ENCODE measurements at places on chromosomes 7 and 10.

GRCh38 chr10:105292236-105292635 is 651.1 kb downstream of the SORCS3 start:
- DNase-seq = no peak

GRCh38 chr10:22022257-22023032 is 18.9 kb upstream of the DNAJC1 start:
- DNase-seq = no peak

GRCh38 chr10:10126218-10126617 is 891.5 kb upstream of the CELF2 start:
- no peak for DNase-seq

GRCh38 chr10:128814782-128815181 is 652.3 kb upstream of the MGMT start:
- DNase-seq = no peak

DNA sequence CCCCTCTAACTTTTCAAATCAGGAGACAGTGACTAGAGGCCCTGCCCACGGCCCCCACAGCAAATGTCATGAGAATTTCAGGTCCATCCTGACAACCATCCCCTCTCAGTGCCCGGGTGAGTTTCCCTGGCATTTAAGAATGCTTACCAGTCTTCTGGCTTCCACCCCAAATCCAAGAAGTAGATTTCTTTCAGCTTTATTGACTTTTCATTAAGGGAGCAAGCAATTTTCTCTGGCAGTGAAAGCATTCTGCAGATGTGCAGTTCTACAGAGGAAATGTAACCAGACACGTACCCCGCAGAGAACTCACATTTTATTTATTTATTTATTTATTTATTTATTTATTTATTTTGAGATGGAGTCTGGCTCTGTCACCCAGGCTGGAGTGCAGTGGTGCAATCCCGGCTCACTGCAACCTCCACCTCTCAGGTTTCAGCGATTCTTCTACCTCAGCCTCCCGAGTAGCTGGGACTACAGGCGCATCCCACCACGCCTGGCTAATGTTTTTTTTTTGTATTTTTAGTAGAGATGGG is 120.9 kb upstream of the KCTD7 start:
- DNase-seq = no peak

DNA sequence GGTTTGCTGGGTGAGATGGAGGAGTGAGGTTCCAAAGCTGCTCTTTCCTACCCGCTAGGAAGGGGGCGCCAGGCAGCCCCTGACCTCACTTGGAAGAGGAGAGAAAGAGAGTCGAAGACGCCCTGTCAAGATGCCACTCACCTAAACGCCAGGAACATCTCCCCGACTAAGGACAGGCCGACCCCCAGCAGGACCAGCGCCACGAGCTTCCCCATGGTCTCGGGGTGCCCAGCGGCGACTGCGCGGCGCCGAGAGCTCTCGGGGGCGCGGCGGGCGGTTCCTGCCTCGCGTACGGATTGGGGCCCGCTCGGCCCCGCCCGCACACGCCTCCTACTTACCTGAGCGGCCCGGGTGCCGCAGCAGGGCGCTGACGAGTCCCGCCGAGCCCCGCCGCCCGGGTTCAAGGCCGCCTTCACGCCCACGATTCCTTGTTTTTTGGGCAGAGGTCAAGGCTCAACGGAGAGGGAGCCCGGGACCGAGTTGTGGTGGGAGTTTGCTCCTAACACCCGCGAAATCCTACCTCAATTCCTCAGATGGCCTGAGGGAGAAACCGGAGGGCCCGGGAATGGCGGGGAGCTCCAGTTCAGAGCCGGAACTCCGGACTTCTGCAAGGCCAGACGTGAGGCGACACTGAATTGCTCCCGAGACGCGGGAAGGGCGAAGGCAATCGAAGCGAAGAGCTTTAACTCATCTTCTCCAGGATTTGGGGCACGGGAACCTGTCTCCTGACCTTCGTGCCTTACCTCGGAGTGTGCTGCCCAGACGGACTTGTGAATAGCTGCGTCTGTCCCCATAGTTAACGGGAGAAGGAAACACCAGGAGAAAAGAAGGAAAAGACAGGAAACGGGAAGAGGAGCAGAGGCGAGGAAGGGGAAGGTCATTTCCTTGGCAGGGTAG is at the start of gene PON3:
Gene PON3 (minus strand): TSS at position 240 of the 897 bp plus-strand sequence. CDS start 25 bp downstream, at position 215.
- DNase-seq = no peak

DNA sequence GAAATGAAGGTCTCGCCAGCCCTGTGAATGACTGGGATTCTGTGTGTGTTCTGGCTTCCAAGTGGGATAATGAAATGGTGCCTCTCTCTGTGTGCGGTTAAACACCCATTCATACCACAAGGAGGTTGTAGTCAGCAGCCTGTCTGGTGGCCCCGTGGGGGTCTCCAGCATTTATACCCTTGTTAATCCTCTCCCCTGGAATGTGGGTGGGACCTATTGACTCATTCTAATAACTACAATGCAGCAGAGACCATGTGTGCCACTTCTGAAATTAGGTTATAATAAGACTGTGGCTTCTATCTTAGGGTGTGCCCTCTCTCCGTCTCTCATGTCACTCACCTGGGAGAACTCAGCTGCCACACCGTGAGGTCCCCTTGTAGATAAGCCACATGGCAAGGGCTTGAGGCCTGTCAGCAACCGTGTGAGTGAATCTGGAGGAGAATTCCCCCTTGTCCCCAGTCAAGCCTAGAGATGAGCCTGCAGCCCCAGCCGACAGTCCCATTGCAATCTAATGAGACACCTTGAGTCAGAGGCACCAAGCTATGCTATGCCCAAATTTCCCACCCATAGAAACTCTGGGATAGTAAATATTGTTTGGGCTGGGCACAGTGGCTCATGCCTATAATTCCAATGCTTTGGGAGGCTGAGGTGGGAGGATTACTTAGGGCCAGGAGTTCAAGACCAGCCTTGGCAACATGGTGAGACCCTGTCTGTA is 106.8 kb downstream of the GALNT17 start:
- no peak for DNase-seq

DNA sequence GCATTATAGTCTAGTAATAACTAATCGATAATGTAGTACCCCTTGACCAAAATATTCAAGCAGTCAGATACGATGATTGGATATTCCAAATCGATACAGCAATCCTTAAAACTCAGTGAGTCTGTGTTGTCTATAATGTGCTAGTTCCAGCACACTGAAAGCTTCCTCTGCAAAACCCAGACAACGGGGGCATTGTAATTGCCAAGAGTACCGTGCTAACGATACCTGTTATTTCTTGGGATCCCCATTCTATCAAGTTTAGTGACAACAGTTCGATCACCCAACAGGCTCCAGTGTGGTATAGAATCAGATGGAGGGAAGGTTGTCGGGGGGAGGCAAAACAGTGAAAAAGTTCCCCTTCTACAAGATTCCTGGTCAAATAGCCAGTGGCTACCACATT is 865 bp downstream of the ZNF438 start:
- no peak for DNase-seq

DNA sequence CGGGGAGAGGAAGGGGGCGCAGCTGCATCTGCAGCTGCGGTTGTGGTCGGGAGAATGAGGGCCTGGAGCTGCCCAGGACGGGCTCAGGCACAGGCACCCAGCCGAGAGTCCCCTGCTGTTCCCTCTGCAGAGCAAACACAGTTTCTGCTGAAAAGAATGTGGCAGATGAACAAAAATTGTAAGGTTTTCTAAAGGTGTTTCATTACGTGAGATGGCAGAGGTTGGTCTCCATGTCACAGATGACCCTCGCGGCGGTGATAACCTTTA is 456.2 kb downstream of the DNAJB6 start:
- no peak for DNase-seq

GRCh38 chr7:1670894-1671593 is 967 bp downstream of the ELFN1 start:
- no peak for DNase-seq

DNA sequence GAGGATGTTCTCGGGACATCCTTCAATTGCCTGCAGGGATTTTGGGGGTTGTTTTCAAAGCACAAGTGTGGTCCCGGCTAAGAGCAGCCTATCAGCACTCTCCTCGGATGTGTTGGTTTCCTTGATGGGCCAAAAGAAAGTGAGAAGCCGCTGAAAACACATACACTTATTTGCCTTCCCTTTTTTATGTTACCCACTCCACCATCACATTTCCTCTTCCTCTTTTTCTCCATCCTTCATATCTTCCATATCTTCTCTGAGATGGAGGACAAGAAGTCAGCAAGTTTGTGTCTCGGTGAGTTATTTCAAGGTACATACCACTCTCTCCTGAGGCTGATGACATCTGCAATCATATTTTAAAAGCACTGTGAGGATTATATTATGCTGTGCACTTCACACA is 64.0 kb downstream of the ZNF33B start:
- no peak for DNase-seq

GRCh38 chr7:149496642-149497391 is 792 bp downstream of the ZNF746 start:
- no peak for DNase-seq

DNA sequence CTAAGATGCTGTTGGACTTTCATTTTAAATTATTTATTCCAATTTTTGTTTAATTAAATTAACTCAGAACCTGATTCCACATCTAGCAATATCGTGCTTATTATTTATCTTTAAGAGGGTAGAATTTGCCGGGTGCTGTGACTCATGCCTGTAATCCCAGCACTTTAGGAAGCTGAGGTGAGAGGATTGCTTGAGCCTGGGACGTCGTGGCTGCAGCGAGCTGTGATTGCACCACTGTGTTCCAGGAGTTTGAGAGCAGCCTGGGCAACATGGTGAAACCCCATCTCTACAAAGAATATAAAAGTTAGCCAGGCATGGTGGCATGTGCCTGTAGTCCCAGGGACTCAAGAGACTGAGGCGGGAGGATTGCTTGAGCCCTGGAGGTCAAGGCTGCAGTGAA is 47.8 kb downstream of the ZFAND4 start:
- no peak for DNase-seq

DNA sequence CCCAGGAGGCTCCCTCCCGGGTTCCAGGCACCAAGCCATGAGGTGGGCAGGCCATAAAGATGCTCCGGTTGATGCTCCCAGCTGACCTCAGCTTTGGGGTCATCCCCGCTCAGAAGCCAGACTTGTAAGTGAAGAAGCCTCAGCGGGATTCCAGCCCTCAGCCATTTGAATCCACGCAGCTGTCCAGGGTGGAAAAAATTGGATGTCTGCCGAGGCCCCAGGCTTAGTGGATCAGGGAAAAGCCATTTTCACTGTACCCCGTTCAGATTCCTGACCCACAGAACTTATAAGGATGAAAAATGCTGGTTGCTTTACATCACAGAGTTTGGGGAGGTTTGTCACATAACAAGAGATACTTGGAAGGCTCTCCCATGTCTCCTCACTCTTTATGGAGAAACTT is 49.2 kb upstream of the CPN1 start:
- DNase-seq = no peak

- no peak for DNase-seq
These were observed 683 bp downstream of the INSIG1 start for GRCh38 chr7:155298288-155298833.

DNA sequence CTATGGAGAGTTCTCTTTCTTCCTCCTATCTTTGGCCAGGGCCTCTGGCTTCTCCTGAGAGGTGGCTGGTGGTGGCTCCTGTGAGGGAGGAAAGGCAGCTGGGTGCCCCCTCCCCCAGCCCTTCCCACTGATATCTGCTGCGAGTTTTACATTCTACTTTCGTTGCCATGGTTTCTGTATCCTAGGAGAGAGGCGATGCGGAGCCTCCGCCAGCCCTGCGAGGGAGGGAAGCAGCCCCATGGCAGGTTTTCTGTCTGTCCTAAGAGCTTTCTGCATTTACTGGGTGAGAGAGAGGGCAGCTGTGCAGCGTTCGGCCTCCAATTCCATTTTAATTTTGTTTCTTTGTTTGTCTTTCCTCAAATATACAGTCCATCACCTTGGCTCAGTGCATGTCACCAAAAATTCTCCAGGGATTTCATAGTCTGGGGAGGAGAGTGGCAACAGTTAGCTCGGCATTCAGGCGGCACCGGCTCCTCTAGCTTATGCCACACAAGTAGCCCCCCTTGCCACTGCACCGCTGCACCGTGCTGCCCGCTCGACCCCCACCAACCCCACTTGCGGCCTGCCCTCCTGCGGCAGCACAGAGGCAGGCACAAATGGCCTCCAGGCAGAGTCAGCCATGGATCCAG is 20.4 kb downstream of the DNAJB12 start:
- peak; percentile 85 for DNase-seq
